ENCODE measurements at places on chromosomes 16 and 17.

DNA sequence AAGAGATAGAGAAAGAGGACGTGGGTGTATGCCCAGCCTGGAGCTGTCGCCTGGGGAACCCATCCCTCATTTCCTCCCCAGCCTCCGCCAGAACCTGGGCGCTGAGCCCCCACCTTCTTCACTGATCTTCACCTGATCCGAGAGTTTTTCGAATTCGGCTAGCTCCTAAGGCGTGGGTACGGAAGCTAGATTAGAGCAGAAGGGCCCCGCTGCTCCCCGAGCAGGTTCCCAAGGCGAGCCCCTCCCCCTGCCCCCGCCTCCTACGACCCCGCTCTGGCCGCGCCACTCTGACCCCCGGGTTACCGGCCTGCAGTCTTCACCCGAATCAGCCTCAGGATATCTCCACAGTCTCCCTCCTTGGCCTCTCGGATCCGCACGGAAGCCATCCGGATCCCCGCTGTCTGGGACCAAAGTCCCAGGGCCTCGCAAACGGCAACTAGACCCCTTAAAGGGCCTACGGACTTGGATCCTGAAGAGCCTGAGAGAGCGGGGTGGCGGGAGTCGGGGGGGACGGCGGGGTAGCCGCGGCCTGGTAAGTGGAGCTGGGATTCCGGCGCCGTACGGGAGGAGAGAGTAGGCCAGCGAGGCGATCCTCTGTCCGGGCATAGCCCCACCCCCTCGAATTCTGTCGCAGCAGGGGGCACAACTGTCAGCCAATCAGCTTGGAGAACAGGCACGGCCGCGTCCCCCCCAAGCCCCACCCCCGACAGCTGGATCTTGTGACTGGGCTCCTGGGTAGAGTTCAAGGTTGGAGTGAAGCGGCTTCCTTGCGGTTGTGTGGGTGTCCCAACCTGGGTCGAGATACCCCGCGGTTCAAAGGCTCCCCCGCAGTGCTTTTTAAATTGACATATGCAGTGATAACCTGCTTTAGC is at the start of gene SAT2:
TSS of gene SAT2 (minus strand) at position 572 of the 872 bp plus-strand sequence. CDS start at position 386, 186 bp downstream.
- peak; percentile 81 for DNase-seq

- no peak for DNase-seq
These were observed 4.5 kb downstream of the TRPV2 start for GRCh38 chr17:16419929-16420271.

GRCh38 chr16:52690468-52690867 is 143.5 kb upstream of the TOX3 start:
- no peak for DNase-seq

GRCh38 chr16:31142109-31143010 is 6.8 kb upstream of the PRSS8 start:
- DNase-seq, result peak; percentile 91

DNA sequence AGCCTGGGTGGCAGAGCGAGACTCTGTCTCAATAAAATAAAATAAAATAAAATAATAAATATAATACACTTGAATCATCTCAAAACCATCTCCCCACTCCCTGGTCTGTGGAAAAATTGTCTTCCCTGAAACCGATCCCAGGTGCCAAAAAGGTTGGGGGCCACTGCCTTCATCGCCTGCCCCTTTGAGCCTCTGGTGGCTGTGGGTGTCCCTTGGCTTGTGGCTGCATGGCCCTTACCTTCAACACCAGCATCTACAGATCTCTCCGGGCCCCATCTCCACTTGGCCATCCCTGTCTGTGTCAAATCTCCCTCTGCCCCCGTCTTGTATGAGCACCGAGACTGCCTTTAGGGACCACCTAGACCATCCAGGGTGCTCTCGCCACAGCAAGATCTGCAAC is 177.3 kb downstream of the SEC14L1 start:
- DNase-seq, result no peak

All from NCI-H1048 (cell line).